NCI-H82 (cell line): ENCODE measurements at places on chromosomes 1 and 21.

DNA sequence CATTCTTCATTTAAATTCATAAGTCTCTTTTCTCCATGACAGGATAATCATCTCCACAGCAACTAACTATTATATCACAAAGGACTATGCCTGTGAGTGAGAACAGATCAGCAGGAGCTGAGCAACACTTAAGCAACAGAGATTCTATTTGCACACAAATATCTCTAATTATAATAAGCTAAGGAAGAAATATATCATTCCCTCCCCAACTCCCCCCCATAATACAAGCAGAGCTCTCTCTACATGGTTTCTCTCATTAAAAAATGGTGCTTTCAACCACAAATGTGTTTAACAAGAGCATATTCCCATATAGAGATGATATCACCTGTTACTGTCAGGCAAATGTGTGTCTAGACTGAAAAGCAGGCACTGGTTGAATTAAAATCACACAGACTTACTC lies 34.5 kb upstream of the NIBAN1 start:
- no peak for DNase-seq

DNA sequence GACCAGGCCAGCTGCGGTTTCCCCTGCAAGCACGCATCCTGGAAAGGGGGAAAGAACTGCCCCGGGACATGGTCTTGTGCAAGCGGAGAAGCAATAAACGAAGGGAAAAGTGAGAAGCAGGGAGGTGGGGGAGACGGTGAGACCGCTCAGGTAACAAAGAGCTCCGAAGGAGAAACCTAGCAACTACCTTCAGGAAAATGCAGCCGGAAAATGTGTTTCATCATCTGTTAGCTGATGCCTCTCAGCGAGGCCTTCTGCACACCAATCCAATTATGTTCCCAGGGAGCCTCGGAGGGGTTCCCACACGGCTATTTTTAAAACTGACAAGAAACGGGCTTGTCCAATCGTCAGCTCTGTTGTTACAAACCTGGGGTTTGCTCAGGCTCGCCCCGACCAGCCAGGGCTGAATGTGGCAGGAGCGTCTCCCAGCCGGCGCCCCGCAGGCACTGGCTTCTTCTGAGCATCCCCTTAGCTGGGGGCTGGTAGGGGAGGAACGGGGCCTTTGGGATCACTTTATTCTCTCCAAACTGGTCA lies 3.4 kb downstream of the RIPK4 start:
- DNase-seq: peak; percentile 91

- DNase-seq: peak; percentile 85
These were observed 9.2 kb upstream of the GALE start for GRCh38 chr1:23809751-23810171.

DNA sequence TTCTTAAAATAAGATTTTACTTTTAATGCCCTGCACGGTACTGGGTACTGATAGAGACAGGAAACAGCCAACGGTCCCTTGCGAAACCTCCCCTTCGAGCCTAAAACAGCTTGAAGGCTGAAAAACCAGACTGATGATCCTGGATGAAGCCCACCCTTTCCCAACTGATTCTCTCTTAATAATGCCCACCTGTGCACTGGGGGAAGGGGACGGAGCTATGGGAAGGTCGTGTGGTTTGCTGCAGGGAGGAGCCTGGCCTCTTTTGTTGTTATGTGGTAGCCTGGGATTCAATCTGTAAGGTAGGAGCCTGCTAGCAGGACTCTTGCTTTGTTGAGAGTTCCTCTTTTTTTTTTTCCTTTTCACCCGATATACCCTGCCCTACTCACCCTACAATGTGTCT lies 25.6 kb downstream of the SAMSN1 start:
- peak; percentile 27 for DNase-seq

- peak; percentile 44 for DNase-seq
These were observed 15.9 kb downstream of the LRRC8B start for GRCh38 chr1:89540406-89540970.

DNA sequence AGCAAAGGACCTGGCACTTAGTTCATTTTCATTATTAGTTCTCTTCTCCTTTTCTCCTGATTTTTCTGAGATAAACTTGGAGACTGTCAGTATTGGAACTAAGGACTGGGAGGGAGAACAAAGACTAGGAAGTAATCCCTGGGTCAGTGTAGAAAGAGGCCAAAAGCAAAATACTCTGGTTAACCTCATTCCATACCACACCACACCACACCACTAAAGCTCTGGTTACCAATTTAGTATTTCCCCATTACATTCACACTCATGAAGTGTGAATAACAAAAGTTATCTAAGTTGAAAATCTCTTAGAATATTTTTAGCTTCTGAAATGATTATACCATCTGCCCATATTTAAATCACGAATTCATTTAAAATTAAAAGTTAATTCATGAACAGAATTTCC lies 68.9 kb upstream of the DMRTA2 start:
- DNase-seq: no peak

GRCh38 chr1:188427642-188428041 lies 1598.9 kb downstream of the PLA2G4A start:
- no peak for DNase-seq

DNA sequence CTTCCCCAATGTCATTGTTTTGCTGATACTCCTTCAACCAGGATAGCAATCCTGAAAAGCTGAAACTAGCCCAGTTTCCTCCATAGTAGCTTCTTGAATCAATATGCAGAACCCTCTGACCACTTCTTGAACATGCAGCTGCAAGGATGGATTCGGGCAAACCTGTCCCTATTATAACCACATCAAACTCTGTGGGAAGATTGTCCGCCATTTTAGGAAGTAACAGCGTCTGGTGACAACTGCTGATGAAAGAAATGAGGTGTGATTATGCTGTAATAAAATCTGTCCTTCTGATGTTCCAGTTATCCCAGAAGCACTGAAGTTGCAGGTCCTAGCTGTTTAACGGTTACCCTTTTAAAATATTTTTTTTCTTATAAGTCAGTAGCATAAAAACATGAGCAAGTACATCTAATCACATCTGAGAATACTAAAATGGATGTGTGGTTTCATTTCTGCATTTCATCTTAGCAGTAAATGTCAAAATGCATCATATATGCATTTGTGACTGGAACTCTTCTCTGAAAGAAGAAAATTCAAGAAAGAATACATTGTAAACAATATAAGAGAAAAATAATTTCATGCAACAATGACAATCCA lies 4.5 kb downstream of the CHML start:
- no peak for DNase-seq

GRCh38 chr1:31244326-31244725 lies 4.6 kb upstream of the NKAIN1 start:
- no peak for DNase-seq

- DNase-seq: no peak
These were observed 24.3 kb upstream of the RNF220 start for GRCh38 chr1:44380666-44381177.

DNA sequence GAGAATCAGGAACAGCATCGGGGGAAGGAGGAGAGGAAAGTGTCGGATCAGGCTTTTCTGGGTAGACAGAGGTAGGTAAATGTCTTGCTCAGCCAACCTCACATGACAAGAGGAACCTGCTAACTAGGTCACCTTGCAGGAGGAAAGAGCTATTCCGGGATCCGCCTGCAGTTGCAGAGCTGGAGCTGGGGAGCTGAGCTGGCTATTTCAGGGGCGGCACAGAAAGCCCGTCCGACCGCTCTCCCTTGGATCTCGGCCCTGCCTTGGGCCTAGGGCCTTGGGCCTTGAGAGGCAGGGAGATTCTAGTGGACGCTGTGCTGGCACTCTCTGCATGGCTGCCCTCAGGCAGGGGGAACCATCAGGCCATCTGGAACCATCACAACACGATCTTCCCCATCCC lies 56.5 kb upstream of the CTPS1 start:
- no peak for DNase-seq

DNA sequence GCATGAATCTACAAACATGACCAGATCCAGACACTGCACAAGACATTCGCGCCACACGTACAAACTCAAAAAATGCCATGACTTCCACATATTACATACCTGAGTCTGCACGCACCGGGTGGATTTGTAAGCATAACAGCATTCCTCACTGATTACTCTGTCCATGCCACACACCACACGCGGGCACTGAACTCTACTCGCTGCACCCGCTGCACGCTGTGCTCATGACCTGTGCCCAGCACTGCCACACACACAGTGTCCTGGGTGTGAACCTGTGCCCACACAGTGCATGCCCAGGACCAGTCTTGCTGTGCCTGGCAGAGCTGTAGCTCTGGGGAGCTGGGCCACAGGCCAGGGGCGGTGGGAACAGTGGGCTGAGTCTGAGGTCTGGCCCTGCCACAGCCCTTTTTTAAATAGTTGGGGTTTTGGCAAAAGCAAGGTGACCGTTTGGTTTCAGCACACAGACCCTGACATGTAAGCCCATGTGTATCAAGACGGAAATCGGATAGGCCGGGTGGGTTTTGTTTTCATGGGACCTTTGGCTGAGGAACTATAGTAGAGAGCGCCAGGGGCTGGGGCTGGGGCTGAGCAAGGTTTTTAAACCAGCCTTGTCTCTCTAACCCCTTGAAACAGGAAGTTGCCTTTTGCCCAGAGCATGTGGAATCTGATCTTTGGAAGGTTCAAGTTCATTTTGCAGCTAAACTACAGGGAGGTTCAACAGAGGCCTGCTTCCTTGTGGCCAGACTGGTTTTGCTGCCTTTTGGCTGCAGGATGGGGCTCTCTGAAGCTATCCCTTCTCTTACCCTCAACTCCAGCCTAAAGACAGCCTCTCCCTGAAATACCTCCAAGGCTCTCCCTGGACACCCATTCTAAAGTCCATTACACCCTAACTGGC lies 12.3 kb upstream of the GOLT1A start:
- no peak for DNase-seq

DNA sequence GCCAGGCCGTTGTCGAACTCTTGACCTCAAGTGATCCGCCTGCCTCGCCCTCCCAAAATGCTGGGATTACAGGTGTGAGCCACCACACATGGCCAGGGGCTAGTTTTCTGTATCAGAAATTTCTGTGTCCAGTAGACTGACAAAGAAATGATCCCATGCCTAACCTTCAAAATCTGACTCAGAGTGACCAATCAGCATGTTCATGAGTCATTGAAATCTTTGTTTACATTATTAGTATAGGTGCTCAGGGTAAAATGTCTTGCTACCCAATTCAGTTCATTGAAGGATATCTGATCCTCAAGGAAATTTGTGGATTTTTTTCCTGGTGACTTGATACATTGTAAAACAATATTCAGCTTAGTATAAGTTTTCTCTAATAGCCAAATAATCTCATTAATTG lies 11.0 kb upstream of the LDLRAD2 start:
- DNase-seq: no peak
